ENCODE measurements at places on chromosomes 3 and 15. TPM values are rescaled to one million over a fixed set of nuclear protein-coding genes. Genes with fewer than 3 reads are reported as not detected.

Gene LMCD1
- total RNA-seq, result 121 TPM

Gene EXD1
- total RNA-seq, result not detected

Gene FETUB
- not detected for total RNA-seq

Gene SOX2
- not detected for total RNA-seq

Gene TICRR
- total RNA-seq, result 3.2 TPM

Gene ASB14
- not detected for total RNA-seq

Gene LRRC2
- not detected for total RNA-seq

Gene CAPN3
- total RNA-seq, result 0.35 TPM

Gene CPNE9
- not detected for total RNA-seq

Gene FOXB1
- not detected for total RNA-seq

Gene SMAD3
- total RNA-seq, result 34.2 TPM

Gene TERC
- total RNA-seq, result 343 TPM

Gene LYZL4
- not detected for total RNA-seq

Gene PCOLCE2
- total RNA-seq, result 4.4 TPM

Data from myometrial cell (primary cell).